Heart right ventricle (tissue), 16 donors: ENCODE measurements at places on chromosomes 12 and 14. TPM values are rescaled to one million over a fixed set of nuclear protein-coding genes. Genes with fewer than 3 reads are reported as not detected.

GRCh38 chr12:93460003-93460402 lies 7.3 kb upstream of the MRPL42 start:
- no peak for DNase-seq

The PSMC6 gene
- 92.4 TPM for polyA plus RNA-seq

The MYF5 gene
- not detected for polyA plus RNA-seq

The GON7 gene
- polyA plus RNA-seq = 17.9 TPM

- DNase-seq = no peak
These were observed 30.3 kb downstream of the HMGA2 start for GRCh38 chr12:65854629-65855028.

DNA sequence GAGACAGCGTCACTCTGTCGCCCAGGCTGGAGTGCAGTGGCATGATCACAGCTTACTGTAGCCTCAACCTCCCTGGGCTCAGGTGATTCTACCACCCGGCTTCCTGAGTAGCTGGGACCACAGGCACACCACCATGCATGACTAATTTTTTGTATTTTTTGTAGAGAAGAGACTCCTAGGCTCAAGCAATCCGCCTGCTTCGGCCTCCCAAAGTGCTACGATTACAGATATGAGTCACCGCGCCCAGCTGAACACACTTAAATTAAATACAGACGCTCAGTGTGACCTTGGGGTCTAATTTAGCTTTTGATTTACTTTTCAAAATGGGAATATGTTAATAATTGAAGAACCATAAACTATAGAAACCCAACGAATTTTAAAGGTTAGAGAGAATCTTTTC lies 77.2 kb downstream of the C2CD5 start:
- no peak for DNase-seq

- DNase-seq = no peak
These were observed 20.6 kb upstream of the PYGL start for GRCh38 chr14:50964683-50965390.

DNA sequence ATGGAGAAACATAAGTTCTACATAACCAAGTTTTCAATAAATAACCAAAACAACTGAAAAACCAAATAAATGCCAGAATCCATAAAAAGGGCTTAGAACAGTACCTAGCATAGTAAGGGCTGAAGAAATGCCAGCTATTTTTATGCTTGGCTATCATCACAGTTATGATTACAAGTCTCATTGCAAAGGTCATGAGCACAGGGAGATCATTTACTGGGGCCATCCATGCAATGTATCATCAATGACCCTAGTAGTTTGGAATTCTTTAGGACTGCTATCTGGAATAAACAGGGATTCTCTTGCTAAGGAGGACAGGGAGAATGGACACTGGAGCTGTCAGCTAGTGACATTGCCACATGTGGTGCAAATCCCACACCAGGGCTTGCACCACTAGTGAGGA lies 92.5 kb upstream of the NAP1L1 start:
- no peak for DNase-seq

The MAPK1IP1L gene
- polyA plus RNA-seq = 23.6 TPM
